ENCODE measurements at places on chromosomes 6 and 20.

- DNase-seq, result no peak
Observed at GRCh38 chr6:38974389-38975151, 74.0 kb upstream of the GLP1R start.

DNA sequence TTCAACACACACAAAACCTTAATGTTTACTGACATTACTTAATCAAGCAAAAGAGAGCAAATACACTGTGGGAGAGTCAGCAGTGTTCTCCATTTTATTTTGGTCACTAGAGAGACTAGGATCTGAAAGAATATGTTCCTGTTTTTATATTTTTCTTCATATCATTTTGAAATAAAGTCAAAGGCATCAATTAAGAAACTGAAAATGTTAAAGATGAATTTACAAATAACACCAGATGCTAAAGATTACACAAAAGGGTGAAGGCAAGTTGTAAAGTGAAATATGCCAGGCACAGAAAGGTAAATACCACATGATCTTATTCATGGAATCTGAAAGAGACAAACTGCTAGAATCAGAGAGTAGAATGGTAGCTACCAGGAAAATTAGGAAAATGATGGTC, 60.3 kb upstream of the FABP7 start:
- no peak for DNase-seq

DNA sequence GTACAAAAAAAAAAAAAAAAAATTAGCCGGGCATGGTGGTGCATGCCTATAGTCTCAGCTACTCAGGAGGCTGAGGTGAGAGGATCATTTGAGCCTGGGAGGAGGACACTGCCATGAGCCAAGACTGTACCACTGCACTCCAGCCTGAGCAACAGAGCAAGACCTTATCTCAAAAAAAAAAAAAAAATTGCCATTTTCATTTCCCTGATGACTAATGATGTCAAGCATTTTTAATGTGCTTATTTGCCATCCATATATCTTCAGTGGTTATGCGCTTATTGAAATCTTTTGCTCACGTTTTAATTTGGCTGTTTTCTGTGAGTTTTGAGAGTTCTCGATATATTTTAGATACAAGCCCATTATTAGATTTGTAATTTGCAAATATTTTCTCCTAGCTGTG, 46.7 kb downstream of the PFDN4 start:
- DNase-seq, result no peak

DNA sequence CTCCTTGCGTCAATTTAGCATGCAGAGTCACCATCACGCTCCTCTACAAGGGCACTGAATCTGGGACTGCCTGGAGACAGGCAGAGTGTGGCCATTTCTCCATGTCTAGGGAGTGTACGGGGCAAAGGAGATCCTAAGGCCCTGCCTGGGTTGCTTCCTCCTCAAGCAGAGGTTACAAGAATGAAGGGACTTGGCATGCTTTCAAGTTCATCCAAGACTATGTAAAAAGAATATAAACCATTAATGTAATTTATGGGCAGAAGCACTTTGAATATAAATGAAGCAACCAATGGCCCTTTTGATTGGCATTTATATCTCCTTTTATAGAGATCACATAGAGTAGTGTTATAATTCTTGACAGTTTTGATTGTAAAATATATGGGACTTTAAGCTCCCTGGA, 137.5 kb downstream of the BTBD3 start:
- DNase-seq, result no peak

DNA sequence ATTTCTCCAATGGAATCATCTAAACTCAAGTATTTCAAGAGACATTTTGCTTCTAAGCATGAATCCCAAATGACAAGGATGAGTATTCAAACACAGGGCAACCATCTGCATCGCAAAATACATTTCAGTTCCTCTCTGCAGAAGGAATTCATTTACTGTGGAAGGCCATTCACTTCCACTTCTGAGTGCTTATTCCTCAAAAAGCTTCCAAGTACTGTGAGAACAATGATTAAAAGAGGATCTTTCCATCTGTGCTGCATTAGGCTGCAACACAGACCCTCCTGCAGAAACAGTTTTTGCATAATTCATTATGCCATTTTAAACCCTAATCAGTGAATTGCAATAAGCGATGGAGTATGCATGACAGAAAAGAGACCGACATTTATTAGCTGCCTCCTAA, 52.5 kb downstream of the ARHGAP18 start:
- DNase-seq, result no peak
